ENCODE measurements at places on chromosomes 1 and 21.

GRCh38 chr1:101532377-101532776, 295.6 kb downstream of the S1PR1 start:
- no peak for DNase-seq

GRCh38 chr21:37243961-37244360, 23.2 kb downstream of the VPS26C start:
- no peak for DNase-seq

DNA sequence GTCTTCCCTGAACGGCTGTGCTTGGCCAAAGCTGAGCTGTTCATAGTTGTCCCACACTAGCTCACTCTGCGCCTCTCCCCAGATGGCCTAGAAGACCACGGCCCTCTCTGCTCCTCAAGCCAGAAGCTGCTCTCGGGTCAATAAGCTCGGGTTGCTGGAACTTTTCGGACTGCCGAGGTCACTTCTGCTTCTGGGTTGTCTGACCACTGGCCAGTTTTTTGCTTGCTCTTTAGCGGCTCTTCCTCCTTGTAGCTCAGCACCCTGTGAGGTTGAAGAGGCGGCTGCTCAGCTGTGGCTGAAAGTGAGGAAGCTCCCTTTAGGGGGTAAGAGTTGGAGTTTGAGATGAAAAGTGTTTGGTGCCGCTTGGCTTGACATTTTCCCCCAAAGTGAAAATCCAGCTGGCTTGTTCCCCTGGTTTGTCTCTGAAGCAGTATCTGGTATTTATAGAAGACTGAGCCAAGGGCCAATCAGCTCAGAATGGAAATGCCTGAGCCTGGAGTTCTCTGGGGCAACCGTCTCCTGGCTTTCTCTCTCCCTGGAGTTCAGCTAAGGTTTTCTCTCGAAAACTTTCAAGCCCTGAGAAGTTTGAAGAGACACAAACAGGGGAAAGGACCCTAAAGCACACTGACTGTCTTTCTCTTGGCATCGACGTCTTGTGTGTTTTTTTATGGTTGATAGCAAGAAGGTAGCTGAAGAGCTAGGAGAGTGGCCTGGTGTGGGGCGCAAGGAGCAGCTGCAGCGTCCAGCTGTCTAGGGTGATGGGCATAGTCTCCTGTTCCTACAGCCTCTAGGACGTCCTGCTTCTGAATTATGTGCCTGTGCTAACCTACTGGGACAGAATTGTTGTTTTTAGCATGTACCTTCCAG, 72.0 kb downstream of the SYT6 start:
- peak; percentile 81 for DNase-seq

- DNase-seq, result no peak
These were observed 21.3 kb downstream of the ANKRD13C start for GRCh38 chr1:70333245-70333644.

DNA sequence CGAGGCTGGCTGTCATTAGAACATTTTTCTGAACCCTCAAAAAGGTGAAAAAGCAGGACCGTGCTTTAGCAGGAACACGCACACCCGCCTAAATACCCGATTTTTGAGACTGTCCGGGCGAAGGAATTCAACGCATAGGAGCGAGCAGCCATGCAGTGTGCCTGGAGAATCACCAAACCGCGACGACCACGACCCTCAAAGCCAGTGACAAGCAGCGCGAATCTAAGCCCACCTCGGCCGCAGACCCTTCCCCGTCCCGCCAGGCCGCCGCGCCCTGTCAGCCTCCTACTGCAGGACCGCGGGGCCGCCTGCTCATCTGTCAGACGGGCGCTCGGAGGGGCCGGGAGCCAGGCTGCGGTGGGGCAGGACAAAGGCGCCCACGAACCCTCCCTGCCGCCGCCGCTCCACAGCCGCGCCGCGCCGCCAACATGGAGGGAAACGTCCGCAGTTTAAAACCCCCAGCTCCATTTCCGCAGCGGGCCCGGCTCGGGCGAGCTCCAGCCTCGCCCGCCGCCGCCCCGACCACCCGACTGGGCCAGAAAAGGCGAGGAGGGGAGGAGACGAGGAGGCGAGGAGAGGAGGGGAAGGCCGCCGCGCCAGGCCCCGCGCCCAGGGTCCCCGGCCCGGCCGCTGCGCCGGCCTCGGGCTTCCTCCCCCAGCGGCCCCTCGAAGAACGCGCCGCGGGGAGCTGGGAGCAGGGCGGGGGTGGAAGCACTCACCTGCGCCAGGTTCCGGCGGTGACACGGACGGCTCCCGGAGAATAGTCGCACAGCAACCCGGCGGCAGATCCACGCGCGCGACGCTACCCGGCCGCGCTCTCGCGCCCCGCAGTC, at the start of gene LBR:
Gene LBR (minus strand): TSS at position 804 of the 833 bp plus-strand sequence. CDS start 3,963 bp downstream, outside the sequence.
- DNase-seq, result peak; percentile 69

GRCh38 chr21:44052071-44052829, 40.1 kb downstream of the TRAPPC10 start:
- no peak for DNase-seq

DNA sequence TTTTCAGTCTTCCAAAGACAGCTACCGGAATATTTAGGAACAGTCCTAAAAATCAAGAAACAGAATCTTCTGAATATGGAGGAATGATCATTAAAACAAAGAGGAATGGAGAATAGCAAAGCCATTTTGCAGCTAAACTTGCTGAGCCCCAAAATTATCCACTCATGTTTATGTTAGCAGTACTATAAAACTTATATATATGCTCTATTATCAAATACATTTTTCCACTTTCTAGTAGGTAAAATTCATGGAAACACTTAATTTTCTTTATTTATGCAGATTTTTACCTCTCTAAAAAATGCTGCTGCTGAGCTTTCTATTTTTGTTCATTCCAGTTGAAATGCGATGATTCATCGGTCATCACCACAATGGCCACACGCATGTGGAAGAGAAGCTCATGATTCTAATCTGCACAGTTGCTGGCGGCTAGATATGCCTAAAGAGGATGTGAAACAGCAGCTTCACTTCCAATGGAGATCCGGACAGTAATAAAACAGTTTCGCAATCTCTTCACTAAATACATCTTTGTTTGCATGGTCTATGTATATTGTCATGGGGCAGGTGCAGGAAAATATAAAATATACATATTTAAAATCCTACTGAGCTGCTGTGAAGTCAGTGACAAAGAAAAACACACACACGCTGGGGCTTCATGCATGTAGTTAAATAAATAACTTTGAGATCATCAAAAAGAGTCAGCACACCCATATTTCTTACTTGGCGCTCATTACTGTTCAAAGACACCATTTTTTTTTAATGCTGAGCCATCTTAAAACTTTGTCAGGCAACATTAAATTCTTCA, 292.2 kb downstream of the SMYD3 start:
- DNase-seq, result peak; percentile 96

DNA sequence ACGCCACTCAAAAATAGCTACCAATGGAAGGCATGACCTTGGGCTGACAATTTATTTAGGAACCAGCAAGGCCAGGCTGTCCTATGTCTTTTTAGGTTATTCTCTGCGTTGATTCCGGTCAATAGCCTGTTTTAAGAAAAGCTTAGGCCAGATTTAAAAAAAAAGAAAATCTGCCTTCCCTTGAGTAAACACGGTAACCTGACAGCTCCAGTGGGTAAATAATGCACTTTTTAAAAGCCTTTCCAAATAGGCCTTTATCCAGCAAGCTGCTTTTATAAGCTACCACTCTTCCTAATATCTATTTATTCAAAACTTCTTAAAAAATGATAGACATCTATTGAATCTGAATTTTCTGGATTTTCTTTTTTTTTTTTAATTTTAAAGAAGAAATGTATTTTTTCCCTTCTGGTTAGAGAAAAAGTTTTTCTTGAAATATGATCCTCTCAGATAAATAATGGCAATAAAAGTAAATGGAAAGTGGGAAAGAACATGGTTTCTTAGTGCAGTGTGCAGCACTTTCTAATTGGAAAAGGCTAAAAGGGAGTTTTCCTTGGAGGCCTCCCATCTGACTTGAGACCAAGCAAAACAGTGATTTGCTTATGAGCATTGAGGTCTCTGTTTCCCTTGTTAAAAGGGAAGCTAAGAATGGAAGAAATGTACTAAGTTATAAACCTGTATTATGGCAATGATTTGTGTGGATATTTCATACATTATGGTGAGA, 281.0 kb upstream of the RUNX1 start:
- no peak for DNase-seq

DNA sequence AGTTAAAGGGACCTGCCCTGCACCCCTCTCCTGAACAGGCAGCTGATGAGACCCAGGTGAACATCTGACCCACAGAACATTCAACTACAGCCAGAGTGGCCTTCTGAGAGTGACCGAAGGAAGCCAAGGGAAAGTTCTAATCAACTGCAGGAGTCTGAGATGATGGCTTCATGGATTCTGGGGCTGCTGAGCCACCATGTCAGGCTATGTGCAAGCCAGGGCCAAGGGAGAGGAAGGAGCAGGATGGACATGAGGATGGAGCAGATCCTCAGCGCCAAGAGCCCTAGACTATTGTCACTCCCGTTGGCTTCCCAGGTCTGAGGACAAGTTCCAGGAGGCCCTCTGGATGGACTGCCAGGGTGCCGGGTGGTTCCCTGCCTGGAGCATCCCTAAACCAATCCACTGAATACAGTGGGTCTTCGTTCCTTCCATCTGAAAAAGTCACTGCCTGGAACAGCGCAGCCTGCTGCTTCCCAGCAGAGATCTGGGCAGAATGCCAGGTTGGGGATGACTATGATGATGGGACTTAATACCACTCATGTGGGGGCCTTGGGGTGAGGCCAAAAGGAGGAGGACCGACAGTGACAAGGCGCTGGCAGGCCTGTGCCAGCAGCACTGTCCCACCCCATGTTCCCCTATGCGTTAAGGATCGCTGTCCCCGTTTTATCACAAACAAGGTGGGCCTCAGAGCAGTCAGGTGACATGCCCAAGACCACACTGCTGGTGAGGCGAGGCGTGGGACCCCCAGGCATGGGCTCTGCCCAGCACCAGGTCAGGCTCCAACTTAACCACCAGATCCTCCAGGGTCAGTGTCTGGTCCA, 19.8 kb downstream of the SPOCD1 start:
- DNase-seq, result peak; percentile 50

GRCh38 chr1:30824736-30825429, 67.3 kb upstream of the LAPTM5 start:
- DNase-seq, result no peak

DNA sequence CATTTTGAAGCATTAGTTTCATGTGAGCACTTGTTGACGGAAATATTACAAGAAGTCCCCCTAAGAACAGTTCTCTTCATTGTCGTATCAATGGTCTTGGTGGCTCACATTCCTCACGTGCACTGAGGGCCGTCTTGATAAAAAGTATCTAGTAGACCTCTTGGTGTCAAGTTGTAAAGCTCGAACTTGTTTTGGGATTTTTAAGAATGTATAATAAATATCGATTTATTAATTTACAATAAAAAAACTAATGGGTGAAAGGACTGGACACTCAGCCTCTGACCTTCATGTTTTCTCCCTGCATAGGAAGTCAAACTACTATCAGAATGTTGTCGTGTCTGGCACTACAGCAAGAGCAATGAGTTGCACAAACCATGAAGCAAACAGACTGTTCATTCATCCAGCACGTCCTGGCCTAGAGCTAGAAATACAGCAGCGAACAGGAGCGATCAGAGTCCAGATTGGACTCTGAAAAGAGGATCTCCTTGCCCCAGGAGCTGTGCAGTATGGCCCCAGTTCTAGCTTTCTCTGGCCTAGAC, 319.2 kb downstream of the SMYD3 start:
- DNase-seq, result no peak

All from suppressor macrophage treated with lipopolysaccharide for 1 hour (primary cell).